HTR-8/SVneo (cell line): ENCODE measurements at places on chromosomes 5 and 9.
A peak's percentile ranks its signal among the peaks of the same experiment; 100 is the strongest.

DNA sequence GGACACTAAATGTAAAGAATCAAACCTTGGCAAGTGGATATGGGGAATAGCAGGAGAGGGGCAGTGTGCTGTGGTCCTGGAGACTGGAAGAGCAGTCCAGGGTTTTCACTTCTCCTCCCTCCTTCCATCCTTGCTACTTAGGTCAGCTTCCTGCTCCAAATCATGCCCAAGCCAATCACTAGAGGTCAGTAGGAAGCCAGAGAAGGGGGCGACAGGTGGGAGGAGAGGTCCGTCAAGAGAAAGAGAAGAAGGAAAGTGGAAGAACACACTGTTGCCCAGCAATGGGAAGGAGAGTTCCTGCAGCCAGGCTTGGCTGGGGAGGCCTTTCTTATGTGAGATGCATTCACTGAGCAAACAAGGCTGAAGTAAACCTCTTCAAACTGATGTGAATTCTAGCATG, 289.6 kb downstream of the DTWD2 start:
- no peak for DNase-seq

- DNase-seq, result peak; percentile 5
Measured at GRCh38 chr5:11955331-11955730, 51.1 kb upstream of the CTNND2 start.

GRCh38 chr9:94985649-94986048, 259.1 kb downstream of the AOPEP start:
- no peak for DNase-seq

DNA sequence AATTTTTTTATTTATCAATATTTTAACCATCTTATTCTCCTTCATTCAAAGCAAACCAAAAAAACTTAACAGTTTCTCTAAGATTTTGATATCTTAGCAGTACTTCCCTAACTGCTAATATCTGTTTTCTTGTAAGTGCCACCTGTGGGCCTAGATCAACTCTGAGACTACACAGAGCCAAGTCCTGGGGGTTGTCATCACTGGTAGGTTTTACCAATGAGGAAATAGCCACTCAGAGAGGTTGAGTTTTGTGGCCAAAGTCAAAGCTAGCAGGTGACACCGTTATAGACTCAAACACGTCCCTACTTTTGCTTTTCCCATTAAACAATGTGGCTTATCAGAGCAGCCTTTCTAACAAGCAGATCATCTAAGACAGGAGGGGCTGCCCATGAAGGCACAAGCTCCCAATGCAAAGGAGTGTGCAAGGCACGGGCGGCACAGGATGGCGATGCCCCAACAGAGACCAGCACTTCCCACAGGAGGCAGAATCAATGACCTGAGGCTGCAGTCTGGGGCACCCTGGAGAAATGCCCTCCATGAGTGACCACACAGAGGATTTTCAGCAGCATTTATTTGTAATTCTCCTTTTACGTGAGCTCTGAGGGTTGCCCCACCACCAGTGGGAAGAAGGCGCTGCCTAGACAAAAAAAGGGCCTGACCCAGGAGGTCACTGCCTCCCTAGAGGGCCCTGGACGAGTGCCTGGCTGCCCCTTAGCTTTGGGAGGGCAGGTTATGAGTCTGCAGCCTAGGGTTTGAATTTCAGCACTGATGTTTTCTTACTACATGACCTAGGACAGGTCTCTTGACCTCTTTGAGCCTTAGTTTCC, 7.4 kb downstream of the TBC1D2 start:
- DNase-seq, result no peak

DNA sequence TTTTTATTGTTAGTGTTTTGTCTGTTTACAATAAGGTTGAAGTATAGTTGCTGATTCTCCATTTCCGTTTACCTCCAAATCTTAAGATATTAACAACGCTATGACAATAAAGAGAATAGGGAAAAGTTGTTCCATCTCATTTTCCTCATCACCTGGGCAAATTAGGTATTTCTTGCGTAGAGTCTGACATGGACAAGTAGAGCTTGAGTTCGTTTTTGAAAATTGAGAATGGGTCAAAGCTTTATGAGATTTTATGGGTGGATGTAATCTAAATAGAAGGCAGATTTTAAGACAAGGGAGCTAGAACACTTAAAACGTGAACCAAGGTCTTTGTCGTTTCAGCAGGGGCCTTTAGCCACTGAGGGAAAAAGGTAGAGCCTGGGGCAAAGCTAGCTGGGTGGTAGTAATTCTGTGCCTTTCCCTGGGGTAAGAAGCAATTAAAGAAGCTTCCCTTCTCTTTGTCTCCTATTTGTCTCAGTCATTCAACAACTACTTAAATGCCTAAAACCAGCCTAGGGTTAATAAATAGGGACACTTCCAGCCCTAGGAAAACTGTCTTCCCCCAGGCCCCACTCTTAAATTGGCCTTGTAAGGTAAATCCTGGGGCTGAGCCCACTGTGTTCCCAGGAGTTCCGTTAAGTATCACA, 551 bp upstream of the CAAP1 start:
- no peak for DNase-seq

DNA sequence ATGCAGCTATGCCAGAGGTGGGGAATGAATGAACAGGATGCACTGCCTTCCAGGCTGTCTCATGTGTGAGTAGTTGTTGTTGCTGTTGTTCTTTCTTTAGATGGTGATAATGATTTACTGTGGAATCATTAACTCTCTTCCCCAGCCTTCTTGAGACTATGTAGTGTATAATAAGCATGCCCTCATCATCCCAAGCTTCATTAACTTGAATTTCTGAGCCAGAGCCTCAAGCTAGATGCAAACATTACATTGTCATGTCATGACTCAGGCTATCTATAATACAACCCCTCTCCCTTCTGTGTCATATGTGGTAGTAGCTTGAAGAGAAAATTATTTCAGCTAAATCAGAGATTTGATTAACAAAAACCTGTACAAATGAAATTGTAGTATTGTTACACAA, 10.0 kb upstream of the ADAMTSL1 start:
- no peak for DNase-seq

DNA sequence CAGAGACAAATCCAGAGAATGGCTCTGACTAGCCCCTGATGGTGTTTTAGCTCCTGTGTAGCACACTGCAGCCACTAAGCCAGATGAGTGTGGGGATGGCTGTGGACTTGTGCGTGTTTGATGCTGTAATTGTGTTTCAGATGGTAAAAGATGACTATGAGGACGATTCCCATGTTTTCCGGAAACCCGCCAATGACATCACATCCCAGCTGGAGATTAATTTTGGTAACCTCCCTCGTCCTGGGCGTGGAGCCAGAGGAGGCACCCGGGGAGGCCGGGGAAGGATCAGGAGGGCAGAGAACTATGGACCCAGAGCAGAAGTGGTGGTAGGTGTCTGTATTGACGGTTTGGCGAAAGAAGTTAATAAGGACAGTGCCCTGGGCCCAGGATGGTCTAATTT, 38.0 kb downstream of the HABP4 start:
- no peak for DNase-seq

DNA sequence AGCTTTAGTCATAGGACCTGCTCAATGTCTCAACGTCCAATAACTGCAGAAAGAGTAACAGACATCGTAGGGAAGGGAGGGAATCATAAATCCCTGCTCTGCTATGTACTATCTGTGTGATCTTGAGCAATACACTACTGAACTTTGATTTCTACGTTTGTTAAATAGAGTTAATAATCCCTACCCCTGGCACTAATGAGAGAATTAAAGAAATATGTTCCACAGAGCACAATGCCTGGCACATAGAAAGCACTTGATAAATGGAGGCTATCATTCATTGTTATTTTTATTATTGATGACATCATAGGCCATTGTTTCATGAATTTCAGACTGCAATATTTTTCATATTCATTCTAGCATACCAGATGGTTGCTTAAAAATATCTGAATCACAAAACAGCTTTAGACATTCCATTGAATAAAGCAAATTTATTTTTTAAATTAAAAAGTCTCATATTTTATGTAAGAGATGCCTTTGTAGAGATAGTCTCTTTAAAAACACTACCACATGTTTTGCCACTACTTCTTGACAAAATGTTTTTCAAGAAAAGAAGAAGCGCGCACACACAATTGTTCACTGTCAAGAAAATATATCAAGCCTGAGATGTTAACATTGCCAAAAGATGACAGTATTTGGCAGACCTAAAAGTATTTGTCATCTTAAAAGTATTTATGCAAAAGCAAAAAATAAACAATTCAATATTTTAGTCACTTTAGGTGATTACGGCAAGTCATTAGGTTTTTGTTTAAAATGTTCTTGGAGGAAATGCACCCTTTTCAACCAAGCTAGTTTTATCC, 108.5 kb downstream of the EBF1 start:
- DNase-seq, result no peak

- DNase-seq, result no peak
Measured at GRCh38 chr5:1545126-1545804, 21.5 kb upstream of the LPCAT1 start.

- no peak for DNase-seq
Measured at GRCh38 chr5:1860949-1861348, 21.8 kb downstream of the IRX4 start.

DNA sequence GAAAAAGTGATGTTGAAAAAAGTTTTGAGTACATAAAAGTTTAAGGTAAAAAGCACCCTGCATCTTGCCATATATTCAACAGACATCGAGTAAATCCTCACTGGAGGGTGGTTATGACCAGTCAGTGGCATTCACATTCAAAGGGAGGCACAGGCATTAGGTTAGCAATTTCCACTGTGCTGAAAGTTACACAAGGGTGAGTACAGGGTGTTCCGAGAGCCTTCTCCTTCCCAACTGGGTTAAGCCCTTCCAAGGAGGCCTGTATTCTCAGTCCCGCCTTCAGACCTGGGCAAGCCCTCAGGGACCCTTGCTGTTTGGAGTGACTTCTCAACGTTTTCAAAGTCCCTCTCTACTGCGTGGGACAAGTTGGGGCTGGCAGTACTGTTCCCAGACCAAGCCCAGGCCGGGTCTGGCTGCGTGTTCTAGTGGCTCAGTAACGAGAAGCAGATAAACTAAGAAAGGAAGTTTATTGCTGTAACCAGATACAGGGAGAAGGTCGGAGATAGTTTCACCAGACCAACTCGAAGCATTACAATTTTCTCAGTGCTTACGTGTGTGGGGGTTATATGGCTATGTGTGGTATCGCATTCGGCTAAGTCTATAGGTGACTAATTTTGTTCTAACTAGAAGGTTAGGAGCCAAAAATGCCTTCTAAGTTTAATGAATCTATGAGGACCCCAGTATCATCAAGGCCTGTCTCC, 13.0 kb upstream of the SETX start:
- DNase-seq, result no peak

DNA sequence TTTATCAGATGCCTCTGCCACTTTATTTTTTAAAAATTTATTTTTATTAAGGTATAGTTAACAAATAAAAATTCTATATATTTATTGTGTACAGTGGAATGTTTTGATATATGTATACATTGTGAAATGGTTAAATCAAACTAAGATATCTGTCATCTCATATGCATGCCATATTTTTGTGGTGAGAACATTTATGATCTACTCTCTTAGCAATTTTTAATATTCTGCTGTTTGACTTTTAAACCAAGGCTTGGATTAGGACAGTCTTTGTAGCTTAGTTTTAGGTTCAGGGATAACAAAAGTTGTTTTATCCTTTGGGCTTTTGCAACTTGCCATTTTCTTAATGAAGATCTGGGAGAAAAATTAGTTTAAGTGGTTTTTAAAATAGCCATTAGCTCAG, 46.0 kb upstream of the CDKN2B start:
- no peak for DNase-seq

DNA sequence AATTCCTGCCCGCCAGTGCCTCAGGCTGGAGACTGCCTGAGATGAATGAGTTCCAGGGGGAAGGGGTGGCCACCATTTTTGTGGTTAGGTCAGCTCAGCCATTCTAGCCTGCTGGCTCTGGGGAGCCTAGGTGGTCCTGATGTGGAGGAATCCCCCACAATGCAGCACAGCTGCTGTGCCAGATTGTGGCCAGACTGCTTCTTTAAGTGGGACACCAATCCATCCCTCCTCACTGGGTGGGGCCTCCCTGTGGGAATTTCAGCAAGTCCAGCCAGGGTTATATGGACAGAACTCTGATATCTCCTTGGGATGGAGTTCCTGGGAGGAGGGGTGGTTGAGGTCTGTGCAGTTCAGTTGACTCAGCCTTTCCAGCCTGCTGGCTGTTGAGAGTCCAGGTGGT, 51.2 kb upstream of the DAP start:
- DNase-seq, result no peak

GRCh38 chr5:108297042-108297601, 84.8 kb downstream of the FBXL17 start:
- no peak for DNase-seq

DNA sequence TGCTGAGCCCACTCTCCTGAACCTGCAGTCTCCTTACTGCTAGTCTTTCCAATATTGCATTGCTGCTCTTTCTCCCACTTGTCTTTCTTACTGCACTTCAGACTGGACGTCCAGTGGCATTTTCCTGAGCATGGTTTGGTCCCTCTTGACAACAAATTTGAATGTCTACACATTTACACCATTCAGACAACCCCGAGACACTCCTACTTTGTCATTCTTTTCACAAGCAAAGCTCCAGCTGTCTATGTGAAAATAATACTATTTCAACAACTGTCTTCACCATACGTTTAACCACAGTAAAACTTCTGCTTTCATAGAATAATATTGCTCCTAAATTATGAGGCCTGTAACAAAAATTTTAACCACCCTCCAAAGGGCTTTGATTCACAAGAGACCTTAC, 10.4 kb upstream of the APTX start:
- DNase-seq, result no peak

DNA sequence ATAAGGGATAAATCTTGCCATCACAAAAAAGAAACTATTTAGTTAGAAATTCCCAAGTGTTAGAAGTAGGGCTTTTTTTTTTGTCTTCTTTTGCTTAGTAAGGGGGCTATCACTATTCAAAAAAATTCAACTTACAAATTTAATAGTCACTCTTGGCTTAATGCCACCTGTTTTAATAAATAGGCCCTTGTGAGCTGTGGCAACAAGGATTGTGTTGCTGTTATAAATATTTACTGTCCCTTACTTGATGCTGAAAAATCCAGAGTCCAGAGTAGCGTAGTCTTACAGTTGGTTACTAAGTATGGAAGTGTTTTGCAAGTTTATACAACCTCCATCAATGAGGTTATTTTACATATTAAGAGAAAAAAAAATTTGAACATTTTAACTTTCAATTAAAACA, 21.4 kb upstream of the CEP78 start:
- DNase-seq, result no peak
